Activated CD4-positive, alpha-beta T cell treated with anti-CD3 and anti-CD28 coated beads for 4 hours (primary cell): ENCODE measurements at places on chromosomes 3 and 15.

DNA sequence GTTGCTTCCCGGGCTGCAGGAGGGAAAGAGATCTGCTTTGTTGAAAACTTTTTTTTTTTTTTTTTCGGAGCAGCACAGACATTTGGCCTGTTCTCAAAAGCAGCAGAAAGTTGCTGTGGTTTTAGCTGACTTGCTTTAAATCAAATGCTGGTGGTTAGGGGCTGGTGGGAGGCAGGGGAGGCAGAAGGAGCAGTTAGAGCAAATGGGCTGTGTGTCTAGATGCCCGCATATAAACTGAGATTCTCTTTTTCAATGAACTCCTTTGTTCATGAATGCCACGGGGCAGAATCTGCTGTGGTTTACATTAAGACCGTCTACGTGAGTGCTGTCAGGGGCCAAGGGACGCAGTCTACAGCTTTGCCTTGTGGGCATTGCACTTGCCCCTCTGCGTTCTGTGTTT lies 95.9 kb downstream of the FLNB start:
- no peak for DNase-seq

DNA sequence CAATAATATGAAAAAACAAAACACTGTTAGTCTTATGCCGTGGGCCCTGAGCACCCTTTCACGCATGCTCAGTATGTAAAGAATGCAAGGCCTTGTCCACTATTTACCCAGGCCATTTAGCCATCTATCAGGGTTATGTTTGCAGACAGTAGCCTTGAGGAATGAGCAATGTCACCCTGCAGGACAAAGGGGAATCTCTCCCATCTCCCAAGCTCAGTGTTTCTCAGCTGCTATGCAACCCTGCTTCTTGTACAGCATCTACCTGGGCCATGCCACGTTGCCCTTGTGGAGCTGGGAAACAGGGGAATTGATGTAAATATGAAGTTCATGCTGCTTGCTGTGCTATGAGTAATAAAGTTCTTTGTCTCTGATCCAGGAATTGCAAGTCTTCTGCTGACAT lies 51.5 kb upstream of the SLCO2A1 start:
- DNase-seq, result no peak

- no peak for DNase-seq
Observed at GRCh38 chr15:31305375-31305774, 21.3 kb upstream of the KLF13 start.

DNA sequence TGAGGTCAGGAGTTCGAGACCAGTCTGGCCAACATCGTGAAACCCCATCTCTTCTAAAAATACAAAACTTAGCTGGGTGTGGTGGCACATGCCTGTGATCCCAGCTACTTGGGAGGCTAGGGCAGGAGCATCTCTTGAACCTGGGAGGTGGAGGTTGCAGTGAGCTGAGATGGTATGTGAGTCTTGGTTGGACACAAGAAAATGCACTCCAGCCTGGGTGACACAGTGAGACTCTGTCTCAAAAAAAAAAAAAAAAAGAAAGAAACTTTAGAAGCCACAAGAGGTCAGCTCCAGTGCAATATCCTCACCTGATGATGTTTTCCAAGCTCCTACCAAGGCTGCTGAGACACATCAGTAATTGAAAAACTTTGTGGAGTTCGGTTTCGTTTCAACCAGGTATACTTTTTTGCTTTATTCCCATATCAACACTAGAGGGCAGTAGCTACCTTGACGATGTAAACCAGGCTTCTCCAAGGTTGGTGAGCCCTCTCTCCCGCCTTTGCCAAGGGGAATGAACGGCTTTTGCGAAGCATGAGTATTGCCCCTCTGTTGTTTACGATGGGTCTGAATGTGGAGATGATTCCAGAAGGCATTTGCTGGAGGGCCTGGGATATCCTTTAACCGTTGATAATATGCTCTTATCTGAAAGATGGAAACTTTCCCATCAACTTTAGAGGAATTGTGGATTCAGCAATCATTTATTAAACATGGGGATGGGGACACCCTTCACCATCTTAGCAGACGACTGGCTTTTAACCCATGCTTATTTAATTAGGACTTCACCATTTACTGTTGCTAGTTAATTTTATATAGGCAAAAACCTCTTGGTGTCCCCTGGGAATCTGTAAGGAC lies 202.8 kb downstream of the SV2B start:
- DNase-seq, result peak; percentile 15

DNA sequence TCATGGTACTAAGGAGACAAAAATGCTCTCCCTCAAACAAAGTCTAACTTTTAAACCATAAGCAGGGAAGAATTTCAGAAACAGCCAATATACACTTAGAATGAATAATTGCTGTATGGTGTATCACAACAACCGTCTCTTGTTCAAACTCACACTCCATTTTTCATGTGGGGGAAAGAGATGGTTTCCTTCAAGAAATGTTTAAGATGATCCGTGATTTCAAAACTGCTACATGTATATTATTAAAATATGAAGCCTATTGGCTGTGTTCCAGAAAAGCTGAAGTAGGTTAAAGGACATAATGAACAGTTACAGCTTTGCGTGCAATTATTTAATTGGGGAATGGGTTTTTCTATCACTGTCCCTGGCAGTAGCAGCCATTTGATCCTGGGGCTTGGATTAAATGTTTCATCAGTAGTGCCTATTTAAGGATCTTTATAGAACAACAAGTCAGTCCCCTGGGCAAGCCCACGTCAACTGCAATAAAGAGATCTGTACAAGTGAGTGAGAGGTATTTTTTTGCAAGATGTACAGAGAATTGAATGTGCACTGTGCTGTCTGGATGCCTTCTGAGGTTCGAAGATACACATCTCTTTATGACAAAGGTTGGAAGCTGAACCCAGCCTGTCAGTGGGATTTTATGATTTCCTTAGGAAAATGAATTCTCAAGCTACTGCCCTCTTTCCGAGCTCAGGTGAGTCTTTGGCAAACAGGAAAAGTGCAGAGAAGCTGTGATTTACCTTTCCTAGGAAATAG lies 337.2 kb upstream of the RARB start:
- DNase-seq, result no peak

GRCh38 chr3:49666592-49666991 lies 7.6 kb upstream of the APEH start:
- DNase-seq, result no peak

DNA sequence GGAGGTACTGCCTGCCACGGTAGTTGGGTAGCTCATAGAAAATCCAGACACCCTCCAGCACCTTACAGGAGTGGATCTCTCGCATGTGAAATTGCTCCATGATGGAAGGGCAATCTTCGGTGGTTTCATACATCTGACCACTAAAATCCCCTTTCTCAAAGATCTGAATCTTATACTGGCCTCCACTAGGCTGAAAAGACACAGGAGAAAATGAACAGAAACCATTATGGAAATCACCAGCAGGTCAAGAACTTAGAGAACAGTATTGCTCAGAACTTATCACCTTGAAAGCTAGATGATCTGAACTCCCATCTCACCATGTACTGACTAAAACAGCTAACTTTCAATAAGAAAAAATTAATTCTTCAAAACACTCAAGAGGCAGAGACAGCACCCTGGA lies 5.4 kb downstream of the CRYGS start:
- no peak for DNase-seq

- no peak for DNase-seq
Observed at GRCh38 chr3:126024049-126024854, 55.3 kb downstream of the ROPN1B start.

DNA sequence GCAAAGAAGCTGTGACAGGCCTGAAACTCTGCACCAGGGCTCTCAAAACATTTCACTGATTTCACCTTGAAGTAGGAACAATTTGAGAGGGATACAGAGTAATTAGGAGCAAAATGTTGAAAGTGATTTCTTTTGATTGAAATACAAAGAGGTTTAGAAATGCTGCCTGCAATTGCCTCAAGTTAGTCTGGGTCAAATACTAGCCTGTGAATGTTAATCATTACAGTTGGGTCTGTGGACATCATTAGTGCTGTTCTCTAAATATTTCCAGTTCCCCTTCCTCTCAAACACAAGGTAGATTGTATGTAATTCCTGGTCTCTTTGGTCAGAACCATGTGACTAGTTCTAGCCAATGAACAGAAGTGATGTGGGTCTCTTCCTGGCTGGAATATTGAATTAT lies 152.3 kb upstream of the TSC22D2 start:
- DNase-seq, result no peak

GRCh38 chr3:194280777-194281176 lies 70.4 kb downstream of the CPN2 start:
- no peak for DNase-seq

DNA sequence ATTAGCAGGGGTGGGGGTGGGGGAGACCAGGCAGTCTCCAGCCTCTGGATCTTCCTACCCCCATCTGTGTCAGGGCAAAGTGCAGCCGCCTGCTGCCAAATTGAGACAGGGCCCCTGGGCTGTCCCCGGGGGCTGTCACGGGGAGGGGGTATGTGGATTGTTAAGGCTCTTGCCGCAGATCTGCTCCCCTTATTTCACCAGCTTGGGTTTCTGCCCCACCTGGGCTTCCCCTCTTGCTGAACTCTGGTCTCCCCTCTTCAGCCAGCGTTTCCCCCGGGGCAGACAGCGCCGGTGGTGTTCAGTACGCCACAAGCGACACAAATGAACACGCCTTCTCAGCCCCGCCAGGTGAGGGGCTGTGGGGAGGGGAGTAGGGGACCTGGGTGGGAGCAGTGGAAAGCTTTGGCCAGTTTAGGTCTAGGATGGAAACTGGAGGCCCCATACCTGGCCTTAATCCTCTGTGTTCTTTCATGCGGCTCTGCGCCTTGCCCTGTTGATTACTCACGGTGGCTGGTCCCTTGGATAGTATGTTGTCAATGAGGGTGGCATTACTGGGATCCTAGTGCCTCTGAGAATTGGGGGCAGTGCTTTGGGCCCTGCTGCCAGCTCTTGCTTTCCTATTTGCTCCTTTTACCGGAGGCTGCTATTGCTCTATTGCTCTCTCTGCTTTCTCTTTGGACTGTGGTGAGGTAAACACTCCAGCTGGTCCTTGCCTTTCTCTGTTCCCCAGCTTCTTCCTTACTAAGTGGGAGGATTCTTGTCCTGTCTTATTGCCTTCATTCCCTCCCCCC lies 1.7 kb downstream of the EIF4G1 start:
- no peak for DNase-seq

- no peak for DNase-seq
Observed at GRCh38 chr3:15199493-15200105, 6.4 kb upstream of the CAPN7 start.

- no peak for DNase-seq
Observed at GRCh38 chr15:34847598-34847997, 52.2 kb upstream of the ACTC1 start.

GRCh38 chr3:190811775-190812480 lies 50.6 kb downstream of the GMNC start:
- no peak for DNase-seq

DNA sequence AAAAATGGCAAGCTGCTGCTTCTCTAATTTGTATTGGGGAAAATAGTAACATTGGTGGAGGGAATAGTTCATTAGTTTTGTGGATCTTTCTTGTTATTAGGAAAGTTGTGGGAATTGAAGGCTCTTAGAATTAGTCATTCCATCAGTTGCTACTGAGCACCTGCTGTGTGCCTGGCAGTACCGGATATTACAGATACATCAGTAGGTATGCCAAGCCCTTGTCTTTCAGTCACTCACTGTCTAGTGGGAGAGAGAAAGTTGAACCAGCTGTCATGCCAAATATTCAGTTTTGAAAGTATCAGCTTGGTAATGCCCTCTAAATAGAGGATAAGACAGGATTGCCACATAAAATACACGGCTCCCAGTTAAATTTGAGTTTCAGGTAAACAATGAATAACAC lies 32.5 kb downstream of the IGSF10 start:
- no peak for DNase-seq
